ENCODE measurements at places on chromosomes 7 and 10.

GRCh38 chr7:88566162-88566729 is 193.3 kb upstream of the ZNF804B start:
- no peak for DNase-seq

- DNase-seq = no peak
Measured at GRCh38 chr10:104734433-104734832, 93.3 kb downstream of the SORCS3 start.

- no peak for DNase-seq
Measured at GRCh38 chr7:5428478-5429252, 5.0 kb upstream of the TNRC18 start.

DNA sequence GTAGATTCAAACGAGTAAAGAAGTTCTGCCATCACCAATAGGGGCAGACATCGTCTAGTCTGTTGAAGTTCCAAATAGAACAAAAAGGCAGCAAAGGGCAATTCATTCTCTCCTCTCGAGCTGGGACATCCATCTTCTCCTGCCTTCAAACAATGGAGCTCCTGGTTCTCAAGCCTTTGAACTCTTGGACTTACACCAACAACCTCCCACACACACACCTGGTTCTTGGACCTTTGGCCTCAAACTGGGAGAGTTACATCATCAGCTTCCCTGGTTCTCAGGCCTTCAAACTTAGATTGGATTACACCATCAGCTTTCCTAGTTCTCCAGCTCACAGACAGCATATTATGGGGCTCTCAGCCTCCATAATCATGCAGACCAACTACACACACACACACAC is 9.8 kb upstream of the GIMAP5 start:
- no peak for DNase-seq

GRCh38 chr10:12634621-12634931 is 285.2 kb downstream of the CAMK1D start:
- DNase-seq = no peak

DNA sequence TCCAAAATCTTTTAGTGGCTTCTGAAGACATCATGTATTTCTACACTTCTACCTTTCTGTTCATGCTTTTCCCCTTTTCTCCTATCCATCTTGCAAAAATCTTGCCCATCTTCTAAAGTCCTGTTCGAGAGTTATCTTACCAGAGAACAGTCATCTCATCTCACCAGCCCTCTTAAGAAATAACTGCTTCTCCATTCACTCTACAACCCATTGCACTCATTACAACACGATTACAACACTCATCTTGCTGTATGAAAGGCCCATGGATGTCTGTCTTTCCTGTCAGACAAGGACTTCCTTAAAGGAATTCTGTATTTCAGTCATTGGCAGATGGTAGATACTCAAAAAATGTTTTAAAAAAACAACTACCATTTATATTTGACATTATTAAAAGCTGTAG is 30.8 kb downstream of the ZNF438 start:
- DNase-seq = no peak

DNA sequence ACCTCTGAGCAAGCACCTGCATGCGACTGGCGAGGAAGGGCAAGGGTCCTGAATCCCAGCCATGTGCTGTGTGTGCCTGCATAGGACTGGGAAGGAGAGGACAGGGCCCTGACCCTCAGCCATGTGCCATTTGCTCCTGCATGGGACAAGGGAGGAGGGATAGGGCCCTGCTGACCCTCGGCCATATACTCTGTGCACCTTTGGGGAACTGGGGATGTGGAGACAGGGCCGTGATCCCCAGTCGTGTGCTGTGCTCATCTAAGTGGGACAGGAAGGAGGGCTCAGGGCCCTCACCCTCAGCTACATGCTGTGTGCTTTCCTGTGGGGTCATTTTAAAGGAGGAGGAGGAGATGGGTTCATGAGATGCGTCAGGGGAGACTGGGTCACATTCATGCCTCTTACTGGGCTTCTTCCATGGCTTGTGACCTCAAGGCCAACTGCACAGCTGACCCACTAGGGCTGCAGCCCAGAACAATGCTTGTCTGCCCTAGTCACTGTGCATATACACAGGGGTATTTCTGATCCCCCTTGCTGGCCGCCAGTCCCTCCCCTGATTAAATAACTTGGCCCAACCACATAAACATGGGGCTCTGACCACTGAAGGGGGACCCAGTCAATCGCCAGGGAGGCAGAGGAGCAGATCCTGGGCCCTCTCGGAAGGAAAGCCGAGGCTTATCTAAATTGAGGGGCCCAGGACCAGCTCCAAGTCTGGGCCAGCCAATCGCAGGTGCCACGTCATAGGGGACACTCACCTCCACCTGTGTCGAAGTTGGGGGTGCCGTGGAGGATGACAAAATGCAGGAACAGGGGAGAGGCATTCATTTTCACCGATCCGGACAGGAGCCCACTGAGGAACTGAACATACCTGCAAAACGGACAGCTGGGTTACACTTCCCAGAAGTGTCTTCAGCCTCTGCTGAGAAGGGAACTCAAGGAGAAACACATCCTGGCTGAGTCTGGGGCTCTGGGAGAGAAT is 167.3 kb downstream of the TNS3 start:
- no peak for DNase-seq

DNA sequence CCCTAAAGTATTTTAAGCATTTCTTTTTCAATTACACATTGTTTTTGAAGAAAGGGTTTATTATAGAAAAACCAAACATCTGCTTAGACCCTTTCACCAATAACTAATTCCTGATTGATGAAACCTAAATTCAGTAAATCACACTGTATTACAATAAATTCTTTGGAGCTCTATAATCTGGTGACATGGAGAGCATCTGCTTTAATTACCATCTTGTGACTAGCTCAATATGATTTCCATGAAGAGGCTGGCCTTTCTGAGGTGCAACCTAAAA is 9.7 kb downstream of the HYCC1 start:
- DNase-seq = no peak

GRCh38 chr7:33109758-33110238 is 594 bp upstream of the RP9 start:
- no peak for DNase-seq
